ENCODE measurements at places on chromosomes 6 and 20.

DNA sequence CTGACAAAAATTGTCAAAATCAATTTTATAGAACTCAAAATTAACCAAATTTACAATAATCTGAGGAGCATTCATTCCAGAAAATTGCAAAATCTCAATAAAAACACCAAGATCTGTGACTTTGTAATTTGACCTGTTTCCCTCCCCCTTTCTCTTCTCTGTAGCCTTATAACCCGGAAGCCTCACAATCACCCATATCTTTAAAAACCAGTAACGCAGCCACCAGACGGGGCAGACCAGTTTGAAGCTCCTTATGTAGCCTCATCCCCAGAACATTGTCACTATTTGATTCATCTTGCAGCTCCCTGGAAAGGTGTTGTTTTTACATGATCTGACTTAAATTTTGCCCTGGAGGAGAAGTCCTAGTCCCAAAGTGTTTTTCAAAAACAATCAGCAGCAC lies 27.5 kb upstream of the TGM6 start:
- no peak for DNase-seq

- DNase-seq, result no peak
Measured at GRCh38 chr6:122568350-122568749, 41.9 kb upstream of the PKIB start.

GRCh38 chr20:41234041-41234440 lies 83.5 kb downstream of the ZHX3 start:
- no peak for DNase-seq

DNA sequence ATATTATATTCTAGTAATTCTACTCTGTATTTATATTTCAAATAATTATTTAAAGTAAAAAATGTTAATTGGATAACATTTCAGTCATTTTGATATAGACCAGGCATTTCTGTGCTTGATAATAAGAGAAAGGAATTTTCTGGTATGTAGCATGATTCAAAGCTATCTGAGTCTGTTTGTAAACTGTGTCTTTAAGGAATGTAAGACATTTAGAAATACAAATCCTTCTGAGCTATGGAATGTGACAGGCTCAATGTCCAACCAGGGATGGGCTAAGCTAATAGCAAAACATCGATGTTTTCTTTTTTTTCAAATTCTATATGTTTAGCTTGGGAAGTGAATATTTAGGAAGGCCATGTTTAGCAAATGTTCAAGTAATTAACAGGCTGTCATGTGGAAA lies 41.5 kb upstream of the FAM83B start:
- no peak for DNase-seq

GRCh38 chr20:35661053-35661452 lies 3.6 kb downstream of the CPNE1 start:
- DNase-seq, result no peak

DNA sequence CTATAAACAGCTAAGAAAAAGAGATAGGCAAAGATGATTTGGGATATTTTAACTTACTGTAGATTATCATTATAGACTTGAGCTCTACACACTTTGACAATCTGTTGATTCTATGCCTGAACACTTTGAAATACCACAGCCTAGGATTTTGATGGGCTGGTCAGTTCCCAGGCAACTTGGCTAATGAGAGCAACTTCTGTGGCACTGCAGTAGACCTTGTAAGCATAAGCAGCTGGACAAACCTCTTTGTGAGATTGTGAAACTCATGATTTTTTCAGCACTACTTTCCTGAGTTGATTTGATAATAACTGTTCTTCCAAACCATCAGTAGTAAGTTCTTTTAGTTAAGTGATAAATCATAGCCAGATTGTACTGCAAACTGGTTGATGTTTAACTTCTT lies 27.1 kb upstream of the ELOVL5 start:
- DNase-seq, result no peak

DNA sequence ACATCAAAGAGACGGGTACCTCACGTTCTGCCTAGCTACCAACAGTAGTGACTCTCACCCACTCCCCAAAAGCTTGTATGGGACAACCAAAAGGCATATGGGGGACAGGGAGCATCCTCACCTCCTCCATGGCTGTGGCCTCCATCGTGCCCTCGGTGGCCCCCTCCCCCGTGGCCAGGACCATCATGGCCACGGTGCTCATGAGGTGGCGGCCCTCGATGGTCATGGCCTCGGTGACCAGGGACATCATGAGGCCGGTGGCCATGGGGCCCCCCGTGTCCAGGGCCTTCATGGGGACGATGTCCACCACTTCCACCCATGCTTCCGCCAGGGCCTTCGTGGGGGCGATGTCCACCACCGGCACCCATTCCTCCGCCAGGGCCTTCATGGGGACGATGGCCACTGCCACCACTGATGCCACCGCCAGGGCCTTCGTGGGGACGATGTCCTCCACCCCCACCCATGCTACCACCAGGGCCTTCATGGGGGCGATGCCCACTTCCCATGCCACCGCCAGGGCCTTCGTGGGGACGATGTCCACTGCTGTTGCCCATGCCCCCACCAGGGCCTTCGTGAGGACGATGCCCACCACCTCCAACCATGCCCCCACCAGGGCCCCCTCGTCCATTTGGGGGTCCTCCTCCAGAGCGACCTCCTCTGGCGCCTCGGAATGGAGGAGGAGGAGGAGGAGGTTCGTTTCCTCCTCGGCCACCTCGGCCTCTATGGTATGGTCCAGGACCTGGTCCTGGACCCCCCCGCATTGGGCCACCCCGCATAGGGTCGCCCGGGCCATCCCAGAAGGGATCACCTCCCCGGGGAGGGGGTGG lies 15.0 kb downstream of the PPP1R10 start:
- DNase-seq, result no peak

- DNase-seq, result no peak
Measured at GRCh38 chr20:33740189-33740588, 8.4 kb downstream of the ZNF341 start.

GRCh38 chr6:159727717-159728445 lies 575 bp downstream of the WTAP start:
- DNase-seq, result peak; percentile 70

DNA sequence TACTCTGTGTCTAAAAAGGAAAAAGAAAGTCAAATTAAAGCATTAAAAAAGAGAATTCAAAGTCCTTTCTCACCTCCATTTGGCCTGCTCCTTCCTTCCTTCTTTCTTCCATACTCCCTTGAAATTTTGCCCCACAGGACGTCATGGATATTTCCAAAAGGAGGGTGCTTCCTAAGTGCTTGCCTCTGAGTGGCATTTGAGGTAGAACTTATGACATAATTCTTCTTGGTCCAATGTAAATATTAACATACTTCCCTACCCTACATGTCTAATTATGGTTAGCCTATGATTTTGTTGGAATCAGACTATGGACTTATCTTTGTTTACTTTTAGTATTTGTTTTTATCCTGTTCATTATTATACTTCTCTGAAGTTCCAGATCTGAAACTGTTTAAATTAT lies 132.3 kb downstream of the PFDN4 start:
- DNase-seq, result no peak

DNA sequence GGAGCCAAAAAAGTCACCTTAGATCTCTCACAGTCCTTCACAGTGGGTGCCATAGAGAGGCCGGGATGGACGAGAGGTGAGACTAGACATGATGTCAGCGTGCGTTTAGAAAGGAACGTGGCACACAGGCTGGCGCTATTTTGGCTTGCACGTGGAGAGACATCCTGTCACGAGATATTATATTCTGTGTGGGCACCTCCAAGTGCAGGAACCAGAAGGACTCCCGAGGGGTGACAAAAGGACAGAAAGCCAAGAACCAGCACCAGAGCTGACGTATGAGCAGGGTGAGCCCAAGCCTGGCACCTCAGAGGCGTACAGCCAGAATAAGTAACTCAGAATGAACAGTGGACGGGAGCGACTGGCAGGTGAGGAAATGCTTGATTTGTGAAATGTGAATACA lies 49.9 kb upstream of the QKI start:
- DNase-seq, result no peak

- no peak for DNase-seq
Measured at GRCh38 chr20:25549172-25549773, 36.1 kb downstream of the NINL start.

DNA sequence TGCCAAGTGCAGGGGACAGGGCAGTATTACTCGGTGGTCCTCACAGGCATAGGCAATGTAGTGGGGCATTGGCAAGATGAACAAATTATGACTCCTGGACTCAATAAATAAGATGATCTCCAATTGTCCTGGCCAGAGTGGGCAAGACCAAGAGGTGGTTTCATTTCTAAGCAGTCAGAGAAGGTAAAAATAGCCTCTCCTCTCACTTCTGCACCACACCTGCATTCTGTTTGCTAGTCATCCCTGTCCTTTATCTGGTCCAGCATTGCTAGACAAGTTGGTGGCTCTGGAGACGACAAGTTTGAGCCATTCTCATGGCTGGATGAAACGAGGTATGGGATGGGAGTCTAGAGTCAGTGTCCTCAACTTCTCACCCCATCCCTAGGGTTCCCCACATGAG lies 83.0 kb downstream of the BANF2 start:
- no peak for DNase-seq

GRCh38 chr6:136696238-136696637 lies 96.0 kb downstream of the MAP3K5 start:
- no peak for DNase-seq

DNA sequence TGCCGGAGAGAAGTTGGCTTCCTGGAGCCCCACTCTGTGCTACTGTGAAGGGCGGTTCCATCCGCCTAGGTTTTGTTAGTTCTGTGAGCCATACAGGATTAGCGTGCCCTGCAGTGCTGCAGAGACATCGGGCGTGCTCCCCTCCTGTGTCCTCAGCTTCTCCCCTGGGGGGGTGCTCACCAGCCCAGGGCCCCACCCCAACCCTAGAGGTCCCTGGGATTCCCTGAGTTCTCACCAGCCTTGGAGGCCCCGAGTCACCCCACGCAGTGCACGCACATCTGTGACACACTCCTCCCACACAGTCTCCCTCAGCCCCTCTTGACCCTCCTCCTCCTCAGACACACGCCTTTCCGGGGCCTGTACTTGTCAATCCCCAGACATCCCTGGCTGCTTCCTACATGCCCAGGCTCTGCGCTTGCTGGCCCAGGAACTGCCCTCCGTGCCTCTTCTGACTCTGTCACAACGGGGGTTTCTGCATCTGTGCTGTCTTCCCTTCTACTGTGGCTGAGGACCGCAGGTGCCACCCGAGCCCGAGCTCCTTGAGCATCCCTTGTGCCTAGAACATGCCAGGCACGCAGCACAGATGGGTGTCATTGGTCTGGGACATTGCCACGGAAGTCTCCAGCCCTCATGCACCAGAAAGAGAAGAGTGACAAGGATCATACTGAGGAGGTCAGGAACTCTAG lies 123.2 kb upstream of the RPS6KA2 start:
- DNase-seq, result no peak

DNA sequence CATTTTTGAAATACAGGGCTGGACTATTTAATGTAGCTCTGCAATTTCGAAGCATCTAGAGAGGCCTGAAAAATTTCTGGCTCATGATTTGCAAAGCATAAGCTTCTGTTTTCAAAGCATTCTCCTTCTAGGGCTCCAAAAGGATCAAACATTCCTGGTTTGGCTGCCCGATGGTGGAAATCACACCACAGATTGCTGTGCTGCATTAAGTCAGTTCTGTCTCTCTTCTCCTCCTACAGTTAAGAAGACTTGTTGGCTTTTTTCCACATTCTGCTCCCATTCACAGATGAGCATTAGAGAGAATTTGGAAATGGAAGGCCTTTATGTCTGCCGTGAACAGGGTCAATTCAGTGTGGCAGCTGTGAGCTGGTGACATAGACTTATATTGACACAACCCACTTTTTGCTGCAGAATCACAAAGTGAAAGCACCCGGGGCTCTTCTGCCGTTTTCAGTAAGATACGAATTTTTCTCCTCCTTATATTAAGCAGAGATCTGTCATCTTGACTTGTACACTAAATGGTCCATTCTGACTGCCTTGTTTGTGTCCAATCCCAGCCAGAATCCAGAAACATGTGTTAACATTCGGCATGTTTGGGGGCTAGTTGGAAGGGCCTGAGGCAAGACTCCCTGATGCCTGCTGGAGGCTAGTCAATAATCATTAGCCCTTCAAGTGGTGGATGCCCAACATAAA lies 330.8 kb upstream of the DEFB112 start:
- no peak for DNase-seq

GRCh38 chr6:7238900-7239589 lies 74.0 kb downstream of the SSR1 start:
- DNase-seq, result peak; percentile 39

DNA sequence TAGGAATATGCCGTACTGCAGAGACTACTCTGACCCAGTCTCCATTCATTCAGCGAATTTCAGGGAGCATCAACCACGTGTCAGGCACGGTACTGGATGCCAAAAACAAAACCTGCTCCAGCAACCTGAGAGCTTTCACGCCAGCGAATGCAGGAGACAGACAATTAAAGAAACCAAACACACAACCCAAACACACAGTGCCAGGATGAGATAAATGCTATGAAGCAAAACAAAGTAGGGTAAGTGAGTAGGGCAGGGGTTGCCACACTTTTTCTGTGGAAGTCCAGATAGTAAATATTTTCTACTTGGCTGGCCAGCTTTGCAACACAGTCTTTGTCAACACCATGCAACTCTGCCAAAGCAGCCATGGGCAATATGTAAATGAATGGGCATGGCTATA lies 10.0 kb downstream of the MOCS1 start:
- DNase-seq, result no peak

Data from muscle of arm (tissue), 14 donors.